Activated T-cell treated with anti-CD3 and anti-CD28 coated beads, Interleukin-2, amount 50 U/mL, for 48 hours (primary cell): ENCODE measurements at places on chromosomes 12 and 14.
A peak's percentile ranks its signal among the peaks of the same experiment; 100 is the strongest.

DNA sequence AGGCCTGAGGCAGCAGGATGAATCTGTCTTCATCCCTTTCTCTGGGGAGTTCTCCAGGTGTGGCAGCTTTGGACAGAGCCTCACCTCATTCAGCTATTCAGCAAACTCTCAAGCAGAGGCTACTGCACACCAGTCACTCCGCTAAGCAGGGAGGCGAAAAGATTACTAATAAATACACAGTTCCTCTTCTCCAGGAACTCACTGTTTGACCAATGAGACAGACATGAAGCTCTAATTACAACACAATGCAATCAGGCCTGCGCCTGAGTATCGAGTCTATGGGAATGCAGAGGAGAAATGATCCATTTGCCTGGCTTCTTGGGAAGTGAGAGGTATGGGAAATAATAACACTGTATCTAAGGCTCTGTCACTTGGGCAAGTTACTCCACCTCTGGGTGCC, 178.1 kb downstream of the CRADD start:
- no peak for DNase-seq

DNA sequence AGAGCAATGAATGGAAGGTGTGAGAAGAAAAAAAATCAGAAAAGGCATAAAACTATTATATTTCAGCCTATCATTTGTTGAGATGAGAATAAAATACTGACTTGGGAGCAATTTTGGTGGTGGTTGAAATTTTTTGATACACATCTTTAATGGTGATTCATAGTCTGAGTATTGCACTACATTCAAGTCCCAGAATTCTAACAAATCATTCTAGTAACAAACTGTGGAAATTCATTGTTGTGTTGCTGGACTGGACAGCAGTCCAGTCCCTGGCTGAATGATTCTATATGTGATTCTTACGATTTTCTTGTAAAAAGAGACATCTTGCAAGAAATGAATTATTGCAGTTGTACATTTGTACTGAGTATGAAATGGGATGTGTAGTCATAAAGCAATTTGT, 268.6 kb downstream of the TRHDE start:
- DNase-seq: no peak

DNA sequence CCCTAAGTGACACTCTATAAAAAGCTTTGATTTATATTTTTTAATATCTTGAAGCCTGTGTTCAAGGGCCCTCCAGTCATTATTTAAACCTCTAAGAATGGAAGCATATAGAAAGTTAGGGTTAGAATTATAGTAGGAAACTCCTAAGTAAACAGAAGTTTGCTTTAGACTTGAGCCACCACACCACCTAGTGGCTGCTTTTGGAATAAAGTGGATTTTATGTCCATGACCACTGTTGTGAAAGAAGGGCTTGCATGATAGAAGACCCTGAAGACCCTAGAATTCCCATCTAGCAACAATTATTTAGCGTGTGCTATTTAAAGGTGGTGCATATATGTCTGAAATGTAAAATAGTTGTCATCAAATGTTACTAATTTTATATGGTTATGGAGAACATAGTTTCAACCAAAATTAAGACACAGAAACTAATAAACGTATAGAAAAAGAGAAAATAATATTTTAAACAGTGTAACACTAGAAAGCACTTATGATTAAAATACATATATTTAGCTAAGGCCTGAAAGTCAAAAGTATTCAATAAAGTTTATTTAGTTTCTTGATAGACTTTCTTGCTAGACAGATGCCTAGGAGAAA, 21.3 kb downstream of the LRRIQ1 start:
- DNase-seq: no peak

DNA sequence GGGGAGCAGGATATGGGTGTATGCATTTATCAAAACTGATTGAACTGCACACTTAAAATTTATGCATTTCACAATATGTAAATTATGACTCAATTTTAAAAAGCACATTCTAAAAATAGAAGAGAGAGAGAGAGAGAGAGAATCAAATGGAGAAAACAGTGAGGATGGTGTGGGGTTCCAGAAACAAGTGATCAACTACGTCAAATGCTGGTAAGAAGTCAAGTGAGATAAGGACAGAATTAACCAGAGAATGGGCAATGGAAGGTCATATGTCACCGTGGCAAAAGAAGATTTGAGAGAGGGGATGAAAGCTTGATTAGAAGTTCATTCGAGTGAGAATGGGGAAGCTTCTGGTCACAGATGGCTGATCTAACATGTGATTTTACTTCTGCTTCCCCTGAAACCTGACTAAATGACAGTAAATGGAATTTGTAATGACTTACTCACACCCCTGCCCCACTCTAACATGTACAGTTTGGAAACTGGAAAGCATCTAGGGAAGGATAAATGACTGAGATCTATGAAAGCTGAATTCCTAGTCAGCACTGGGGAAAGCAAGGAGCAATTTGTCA, 276.5 kb upstream of the AMIGO2 start:
- DNase-seq: no peak

GRCh38 chr14:95410838-95411237, 91.1 kb upstream of the CLMN start:
- no peak for DNase-seq

GRCh38 chr14:38987781-38988180, 115.3 kb downstream of the SEC23A start:
- DNase-seq: no peak

DNA sequence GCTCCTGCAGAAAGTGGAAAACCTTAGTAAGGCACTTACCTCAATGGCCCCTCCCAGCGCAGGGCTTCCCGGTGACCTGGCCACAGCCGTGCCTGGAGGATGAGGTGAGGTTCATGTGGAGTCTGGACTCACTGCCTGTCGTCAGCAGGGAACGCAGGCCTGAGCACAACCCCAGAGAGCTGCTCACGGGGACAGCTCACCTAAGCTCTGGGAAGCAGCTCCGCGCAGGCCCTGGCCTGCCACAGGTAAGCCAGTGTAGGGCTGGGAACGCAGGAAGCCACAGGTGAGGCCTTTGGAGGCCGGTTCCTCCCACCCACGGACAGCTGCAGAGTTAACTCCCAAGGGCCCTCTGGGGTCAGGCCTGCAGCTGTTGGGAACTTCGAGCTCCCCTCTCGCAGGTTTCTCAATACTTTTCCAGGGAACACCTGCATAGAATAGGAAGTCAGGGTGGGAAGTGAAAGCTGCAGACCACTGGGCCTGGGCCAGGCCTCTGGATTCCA, 32.7 kb downstream of the ANAPC7 start:
- DNase-seq: no peak

GRCh38 chr12:6928703-6929407, 1.1 kb downstream of the ATN1 start:
- DNase-seq: peak; percentile 40

GRCh38 chr14:47365233-47365632, 310.2 kb downstream of the MDGA2 start:
- DNase-seq: no peak

DNA sequence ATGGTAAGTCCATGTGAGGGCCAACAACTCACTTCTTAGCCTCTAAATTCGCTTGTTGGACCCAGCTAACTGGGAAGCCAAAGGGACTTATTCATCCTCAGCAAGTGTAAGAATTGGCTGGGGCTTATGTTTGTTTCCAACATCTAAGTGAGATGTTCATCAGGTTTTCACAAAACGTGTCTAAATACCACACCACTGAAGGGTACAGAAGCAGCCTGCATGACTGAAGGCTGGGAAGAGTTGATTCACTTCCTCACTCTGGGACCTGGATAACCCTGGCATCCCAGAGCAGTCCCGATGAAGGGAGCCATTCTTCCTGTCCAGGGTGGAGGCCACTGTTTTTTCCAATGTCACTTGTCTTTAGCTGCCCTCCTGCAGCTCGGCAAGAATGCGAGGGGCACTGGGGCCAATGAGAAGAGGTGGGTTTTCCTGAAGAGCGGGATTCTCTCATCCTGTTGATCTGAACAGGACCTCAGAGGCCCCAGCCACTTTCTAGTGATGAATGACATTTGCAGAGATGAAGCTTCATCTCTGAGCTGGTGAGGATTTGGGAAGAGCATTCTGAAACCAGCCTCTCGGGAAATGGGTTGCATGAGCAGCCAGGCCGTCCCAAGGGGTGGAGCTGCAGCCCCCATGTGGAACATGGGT, 12.2 kb upstream of the COL2A1 start:
- no peak for DNase-seq

GRCh38 chr12:123395236-123395635, 11.3 kb downstream of the KMT5A start:
- DNase-seq: no peak

- no peak for DNase-seq
Measured at GRCh38 chr12:124744659-124745464, 118.8 kb downstream of the SCARB1 start.

DNA sequence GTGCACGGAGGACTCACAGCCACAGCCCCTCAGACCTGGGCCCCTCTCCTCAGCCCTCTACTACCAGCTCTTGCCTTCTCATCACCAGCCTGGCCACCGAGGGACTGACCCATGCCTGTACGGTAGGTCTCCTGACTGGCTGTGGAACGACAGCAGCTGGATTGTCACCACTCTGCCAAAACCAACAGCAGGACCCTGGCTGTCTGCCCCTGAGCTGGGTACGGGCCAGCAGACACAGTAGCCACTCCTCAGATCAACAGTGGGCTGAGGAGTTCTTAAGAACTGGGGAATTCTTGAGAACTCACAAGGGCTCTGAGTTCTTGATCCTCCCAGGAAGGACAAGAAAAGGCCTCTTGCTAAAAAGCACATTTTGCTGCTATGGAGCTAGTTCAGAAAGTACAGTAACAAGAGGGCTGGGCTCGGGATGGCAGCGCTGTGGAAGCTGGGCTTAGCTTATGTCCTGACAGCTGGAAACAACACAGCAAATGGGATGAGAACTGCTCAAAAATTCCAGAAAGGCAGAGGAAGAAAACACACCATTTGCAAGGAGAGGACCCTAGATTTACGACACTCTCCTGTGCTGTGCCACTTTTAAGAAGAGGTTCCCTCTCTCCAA, 176.4 kb downstream of the ANO2 start:
- no peak for DNase-seq

- DNase-seq: no peak
Measured at GRCh38 chr14:33879684-33880286, 71.1 kb downstream of the EGLN3 start.

- DNase-seq: no peak
Measured at GRCh38 chr12:74897425-74898211, 312.0 kb downstream of the KCNC2 start.

DNA sequence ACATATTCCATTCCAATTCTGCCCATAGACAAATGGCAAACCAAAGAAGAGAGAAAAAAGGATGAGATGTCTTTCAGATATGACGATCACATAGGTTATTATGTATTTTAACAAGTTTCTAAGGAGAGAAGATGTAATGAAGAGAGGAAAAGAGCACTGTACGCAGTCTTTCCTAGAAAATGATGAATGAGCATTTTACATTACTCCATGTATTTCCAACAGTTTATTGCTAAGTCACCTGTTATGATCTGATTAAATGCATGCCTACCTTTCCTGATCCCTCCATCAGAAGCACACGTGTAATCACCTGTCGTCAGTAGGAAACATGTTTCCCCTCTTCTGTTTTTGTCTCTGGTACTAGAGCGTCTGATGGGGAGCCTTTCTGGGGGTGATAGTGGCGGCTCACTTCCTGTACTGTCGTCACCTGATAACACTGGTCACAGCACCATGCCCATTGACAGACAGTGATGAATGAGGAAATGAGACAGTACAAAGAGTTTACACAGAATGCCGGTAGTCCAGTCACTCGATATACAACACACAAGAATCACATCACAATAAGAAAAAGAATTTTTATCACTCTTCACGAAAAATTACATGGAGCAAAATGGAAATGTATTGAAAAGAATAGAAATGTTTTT, 161.6 kb downstream of the KCNC2 start:
- no peak for DNase-seq

- DNase-seq: no peak
Measured at GRCh38 chr12:95390192-95390591, 83.8 kb upstream of the METAP2 start.

DNA sequence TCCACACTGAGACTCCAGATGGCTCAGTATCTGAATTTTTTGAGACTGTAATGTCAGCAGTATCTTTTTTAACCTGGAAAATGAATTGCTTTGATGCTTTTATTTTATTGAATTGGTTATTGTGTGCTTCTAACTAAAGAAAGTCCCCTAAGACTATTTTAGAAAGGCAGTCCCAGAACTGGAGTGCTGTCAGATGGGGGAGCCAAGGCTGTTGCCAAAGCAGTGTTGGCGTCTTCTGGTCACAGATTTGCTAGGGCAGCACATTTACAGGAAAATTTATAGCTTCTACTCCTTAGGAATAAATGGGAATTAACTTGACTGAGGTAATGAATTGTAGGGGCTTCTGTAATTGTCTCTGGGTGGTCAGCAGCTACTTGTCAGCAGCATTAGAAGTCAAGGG, 157.1 kb upstream of the ARHGAP5 start:
- DNase-seq: no peak
